ENCODE measurements at places on chromosomes 1 and 21. TPM values are rescaled to one million over a fixed set of nuclear protein-coding genes. Genes with fewer than 3 reads are reported as not detected.

GRCh38 chr1:39378377-39378776, 113.1 kb upstream of the BMP8A start:
- no peak for DNase-seq

DNA sequence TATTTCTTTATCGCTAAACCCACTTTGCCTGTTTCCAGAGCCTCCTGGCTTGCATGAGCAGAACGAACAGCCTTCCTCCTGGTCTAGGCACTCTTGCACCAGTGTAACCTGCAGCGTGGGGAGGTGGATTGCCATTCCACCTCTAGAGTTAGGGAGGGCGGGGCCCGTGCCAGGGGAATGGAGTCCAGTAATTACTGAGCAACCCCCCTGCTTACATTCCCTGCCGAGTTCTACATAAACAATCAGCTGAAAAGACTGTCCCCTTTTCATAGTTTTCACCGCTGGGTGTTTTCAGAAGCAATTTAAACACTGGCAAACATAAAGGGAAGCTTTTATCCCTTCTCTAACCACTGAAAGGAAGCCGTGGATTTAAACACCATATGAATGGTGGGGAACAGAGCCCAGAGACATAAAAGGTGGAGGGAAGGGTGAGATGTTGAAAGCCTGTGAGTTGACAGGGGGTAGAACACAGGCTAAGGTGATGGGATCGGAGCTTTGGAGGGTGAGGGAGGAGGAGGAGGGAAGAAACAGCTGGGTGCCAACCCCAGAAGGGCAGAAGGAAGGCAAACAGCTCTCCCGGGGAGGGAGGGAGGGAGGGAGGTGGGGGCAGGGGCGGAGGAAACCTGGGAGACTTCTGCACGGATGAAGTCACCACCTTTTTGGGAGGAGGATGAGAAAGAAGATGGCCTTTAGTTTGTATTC, 68.0 kb upstream of the WDR26 start:
- no peak for DNase-seq

- DNase-seq, result no peak
Observed at GRCh38 chr1:101259744-101260148, 22.9 kb downstream of the S1PR1 start.

- no peak for DNase-seq
Observed at GRCh38 chr21:17468698-17469097, 44.1 kb upstream of the CXADR start.

DNA sequence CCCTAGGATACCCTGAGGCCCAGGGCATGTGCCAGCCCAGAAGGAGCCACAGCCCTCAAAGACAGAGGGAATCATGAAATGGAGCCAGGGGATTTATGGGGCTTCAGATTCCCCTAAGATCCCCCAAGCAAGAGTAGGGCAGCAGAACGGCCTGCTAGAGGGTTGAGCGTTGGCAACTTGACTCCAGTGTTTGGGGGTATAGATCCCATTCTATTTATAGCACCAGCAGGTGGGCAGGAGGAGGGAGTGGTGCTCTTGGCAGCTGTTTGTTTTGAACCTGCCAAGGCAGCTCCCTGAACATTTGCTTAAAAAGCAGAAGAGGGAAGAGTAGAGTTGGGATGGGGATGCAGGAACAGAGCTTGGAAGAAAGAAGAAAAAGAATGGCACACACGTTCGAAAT, 33.7 kb downstream of the GLUL start:
- DNase-seq, result no peak

DNA sequence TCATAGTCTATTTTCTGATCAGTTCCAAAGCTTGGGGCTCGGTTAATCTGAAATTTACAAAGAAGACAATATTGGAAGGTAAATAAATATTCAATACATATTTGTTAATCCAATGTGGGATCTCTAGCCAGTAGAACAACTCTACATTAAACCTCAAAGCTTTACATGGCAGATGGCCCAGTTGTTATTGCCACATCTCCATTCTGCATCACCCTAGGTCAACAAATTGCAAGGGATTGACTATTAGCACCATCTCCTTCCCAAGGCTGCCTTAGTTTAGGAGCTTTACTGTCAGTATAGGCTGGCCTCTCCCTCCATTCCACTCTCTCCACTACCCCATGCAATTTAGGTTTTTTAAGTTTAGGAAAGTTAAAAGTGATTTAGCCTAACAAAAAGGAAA, 69.7 kb downstream of the TTLL7 start:
- no peak for DNase-seq

- DNase-seq, result no peak
Observed at GRCh38 chr1:32172621-32173245, 6.7 kb upstream of the TXLNA start.

DNA sequence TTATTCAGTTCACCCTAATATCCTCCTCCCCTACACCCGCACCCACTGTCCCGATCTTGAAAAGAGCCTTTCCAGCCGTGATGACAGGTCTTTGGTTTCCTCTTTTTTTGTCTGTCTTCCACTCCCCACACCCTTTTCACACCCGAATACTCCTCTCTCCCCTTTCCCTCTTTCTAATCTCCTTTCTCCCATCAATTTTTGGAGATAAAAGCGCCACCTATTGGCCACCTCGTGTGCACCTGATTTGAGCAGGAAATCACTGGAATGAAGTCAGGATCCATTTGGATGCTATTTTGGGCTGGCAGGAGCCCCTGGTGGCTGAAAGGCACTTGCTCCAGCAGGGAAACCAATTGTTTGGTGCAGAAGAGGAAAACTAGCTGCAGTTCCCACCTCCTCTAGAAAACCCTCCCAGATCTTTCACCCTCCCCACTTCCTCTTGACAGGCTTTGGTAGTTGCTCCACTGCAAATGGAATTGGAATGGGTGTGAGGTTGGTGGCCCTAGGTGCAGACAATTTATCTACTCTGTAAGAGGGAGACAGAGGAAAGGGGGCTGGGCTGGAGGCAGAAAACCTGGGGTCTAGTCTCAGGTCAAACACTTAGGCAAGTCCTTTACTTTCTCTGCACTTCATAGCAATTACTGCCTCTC, 8.4 kb downstream of the FOXE3 start:
- DNase-seq, result no peak

- no peak for DNase-seq
Observed at GRCh38 chr1:65564493-65564892, 144.0 kb downstream of the LEPR start.

- no peak for DNase-seq
Observed at GRCh38 chr1:3440711-3441409, 13.6 kb upstream of the ARHGEF16 start.

GRCh38 chr1:54462597-54463258, 56.5 kb upstream of the SSBP3 start:
- no peak for DNase-seq

GRCh38 chr1:2411801-2412394, 466 bp downstream of the PEX10 start:
- peak; percentile 58 for DNase-seq

- no peak for DNase-seq
Observed at GRCh38 chr1:200448034-200448762, 38.4 kb upstream of the ZNF281 start.

GRCh38 chr1:11142618-11143391, 43.1 kb upstream of the EXOSC10 start:
- no peak for DNase-seq

DNA sequence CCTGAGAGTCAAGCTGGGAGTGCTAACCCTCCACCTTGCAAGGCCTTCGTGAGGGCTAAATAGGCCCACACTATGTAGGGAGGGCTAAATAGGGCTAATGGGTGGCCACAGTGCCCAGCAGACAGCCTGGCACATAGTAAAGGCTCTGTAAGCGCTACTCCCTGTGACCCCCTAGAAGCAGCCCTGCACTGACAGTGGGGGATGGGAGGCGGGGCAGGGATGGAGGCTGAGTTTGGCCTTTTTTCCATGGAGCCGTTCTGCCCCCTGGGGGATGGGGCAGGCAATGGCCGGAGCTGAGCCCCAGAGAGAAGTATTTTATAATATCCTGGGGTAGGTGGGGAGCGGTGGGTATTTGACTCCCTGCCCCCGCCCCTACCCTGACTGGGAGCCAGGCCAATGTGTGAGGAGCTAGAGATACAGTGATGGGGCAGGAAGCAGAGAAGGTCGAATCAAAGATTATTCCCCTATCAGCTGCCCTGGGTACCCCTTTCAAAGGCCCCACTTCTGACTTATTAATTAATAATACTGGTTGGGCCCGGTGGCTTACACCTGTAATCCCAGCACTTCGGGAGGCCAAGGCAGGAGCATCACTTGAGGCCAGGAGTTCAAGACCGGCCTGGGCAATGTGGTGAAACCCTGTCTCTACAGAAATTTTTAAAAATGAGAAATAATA, 42.3 kb downstream of the LACTBL1 start:
- DNase-seq, result no peak

DNA sequence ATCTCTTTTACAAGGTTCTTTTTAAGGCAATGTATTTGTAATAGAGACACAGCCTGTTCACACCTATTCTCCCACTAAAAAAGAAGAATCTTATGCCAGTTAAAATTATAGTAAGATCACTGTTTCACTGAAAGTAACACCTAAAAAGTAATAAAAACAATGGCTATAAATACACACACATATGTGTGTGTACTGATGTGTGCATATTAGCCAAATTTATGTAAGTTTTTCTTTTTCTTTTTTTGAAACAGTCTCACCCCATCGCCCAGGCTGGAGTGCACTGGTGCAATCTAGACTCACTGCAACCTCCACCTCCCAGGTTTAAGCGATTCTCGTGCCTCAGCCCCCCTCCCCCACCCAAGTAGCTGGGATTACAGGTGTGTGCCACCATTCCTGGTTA, 56.8 kb upstream of the SLC30A10 start:
- no peak for DNase-seq

- DNase-seq, result no peak
Observed at GRCh38 chr1:28028873-28029654, 59.3 kb downstream of the EYA3 start.

GRCh38 chr1:59767119-59767518, 47.6 kb upstream of the HOOK1 start:
- no peak for DNase-seq

GRCh38 chr21:25759573-25759972, 24.8 kb downstream of the GABPA start:
- no peak for DNase-seq

GRCh38 chr21:26194326-26194725, 23.8 kb upstream of the APP start:
- DNase-seq, result no peak

- no peak for DNase-seq
Observed at GRCh38 chr21:23684431-23684830, 1922.8 kb downstream of the MRPL39 start.

DNA sequence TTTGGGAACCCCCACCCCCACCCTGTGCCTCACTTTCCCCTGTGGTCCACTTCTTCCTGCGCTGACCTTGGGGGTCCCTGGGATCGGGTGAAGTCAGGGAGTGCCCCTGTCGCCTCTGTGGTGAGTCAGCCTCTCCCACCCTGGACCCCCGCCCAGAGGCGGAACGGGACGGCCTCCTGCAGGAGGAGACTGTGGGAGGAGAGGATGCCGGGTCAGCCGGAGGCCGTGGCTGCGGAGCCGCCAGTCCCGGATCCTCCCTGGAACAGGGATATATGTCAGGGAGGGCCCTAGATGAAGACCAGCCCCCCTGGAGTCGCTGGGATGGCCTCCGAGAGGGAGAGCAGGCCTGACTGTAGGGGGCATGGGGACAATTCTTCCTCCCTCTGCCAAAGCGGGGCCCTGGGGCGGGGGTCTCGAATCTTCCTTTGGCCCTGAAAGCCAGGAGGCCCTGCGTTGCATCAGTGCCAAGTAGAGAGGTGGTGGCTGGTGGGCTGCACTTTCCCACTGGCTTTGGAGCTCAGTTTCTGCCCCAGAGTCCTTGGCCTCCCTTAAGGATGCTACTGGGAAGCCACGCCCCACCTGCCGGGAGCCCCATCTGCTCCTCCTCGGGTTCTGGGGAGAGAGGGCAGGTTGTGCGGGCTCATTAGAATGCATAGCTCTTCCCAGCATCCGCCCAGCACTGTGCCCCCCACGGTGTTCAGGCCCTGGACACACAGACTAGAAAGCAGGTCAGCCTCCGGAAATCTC, 930 bp downstream of the ARHGEF10L start:
- no peak for DNase-seq

GRCh38 chr1:33850481-33850880, 13.4 kb upstream of the HMGB4 start:
- DNase-seq, result no peak

NECTIN4 gene
- 0.09 TPM for total RNA-seq

LINGO4 gene
- 0.09 TPM for total RNA-seq

ADORA1 gene
- total RNA-seq, result not detected

CLCA4 gene
- not detected for total RNA-seq

DDI2 gene
- 50.4 TPM for total RNA-seq

CORT gene
- total RNA-seq, result 0.71 TPM

FCN3 gene
- total RNA-seq, result not detected

MLLT11 gene
- total RNA-seq, result 3.9 TPM

PYHIN1 gene
- total RNA-seq, result 23.9 TPM

FOXO6 gene
- total RNA-seq, result not detected

CAPZA1 gene
- total RNA-seq, result 266 TPM

CCDC24 gene
- total RNA-seq, result 3.4 TPM

Measured in CD8-positive, alpha-beta memory T cell (primary cell).